ENCODE measurements at places on chromosomes 5 and 9.

DNA sequence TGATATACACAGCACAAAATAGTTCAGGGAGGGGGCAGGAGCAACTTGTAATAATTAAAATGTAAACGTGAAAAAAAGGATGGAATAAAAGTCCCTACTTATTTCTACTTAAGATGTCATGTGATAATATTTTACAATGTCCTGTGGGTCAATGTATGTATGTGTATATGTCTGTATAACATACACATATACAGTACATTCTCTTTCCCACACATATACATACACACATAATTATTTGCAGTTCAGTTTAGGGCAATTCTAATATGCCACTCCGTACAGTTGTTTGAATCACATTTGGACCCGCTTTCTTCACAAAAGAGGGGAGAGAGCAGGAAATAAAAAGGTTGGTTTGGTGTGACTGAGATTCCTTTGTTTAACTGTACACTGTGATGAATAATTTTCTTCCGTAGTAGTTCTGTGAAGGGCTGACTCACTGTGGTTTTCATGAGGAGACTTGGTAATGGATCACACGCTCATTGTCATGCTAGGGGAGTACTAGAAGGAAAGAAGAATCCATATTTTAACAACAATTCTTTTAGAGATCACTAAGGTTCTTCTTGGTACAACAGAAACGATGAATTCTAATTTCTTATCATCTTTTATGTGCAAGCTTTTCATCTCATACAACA, 26.2 kb upstream of the ACOT12 start:
- no peak for DNase-seq

DNA sequence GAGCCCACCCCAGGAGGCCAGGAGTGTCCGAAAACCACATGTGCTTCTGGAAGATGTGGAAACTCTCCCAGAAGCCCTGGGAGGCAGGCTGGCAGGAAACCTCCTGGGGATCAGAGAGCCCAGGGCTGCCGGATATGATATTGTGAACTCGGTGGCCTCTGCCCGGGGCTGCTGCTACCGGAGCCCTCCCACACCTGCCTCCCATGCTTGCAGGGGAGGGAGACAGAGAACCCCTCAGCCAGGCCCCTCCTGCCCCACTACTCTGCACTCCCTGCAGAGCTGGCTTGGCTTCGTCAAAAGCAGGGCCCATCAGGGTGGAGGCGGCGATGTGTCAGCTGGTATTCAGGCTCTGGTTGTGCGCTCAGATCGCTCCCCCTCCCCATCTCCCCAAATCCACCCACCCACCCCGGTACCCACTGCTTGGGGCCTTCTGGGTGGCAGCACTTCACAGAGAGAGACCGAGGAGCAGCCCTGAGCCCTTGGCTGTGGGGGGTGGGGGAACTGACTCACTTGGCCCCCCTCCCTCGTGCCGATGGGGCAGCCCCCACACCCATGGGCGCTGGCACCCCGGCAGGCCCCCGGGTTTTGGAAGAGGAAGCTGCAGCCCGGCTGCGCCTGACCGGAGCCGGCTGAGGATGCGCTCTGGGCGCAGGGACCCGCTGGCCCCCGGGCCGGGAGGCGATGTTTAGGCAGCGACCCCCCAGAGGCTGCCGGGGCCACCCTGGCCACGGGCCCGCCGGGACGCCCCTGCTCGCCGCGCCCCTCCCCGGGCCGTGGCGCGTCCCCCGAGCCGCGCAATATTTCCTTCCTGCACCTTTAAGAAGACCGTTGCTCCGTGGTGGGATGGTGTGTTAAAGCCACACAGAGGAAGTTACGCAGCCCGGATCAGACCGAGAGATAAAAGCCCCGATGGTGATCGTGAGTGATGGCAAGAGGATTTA, 786 bp upstream of the NTNG2 start:
- peak; percentile 70 for DNase-seq

DNA sequence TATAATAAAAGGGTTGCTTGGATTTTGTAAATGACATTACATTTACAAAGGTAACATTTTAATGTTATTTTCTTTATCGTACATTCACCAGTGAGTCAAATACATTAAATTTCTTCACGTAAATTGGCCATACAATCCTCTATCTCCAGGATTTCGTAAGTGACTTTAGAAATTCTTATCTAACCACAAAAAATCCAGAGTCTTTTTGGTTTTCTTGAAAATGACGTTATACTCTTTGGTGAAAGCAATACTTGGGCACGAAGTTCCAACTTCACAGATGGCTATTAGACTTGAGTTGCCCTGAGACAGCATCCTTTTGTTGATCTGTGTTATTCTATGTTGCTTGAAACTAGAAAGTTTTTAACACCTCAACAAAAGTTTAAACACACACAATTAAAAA, 87.4 kb upstream of the CDH10 start:
- DNase-seq, result no peak

- DNase-seq, result no peak
Observed at GRCh38 chr9:117101008-117101407, 313.8 kb downstream of the ASTN2 start.

DNA sequence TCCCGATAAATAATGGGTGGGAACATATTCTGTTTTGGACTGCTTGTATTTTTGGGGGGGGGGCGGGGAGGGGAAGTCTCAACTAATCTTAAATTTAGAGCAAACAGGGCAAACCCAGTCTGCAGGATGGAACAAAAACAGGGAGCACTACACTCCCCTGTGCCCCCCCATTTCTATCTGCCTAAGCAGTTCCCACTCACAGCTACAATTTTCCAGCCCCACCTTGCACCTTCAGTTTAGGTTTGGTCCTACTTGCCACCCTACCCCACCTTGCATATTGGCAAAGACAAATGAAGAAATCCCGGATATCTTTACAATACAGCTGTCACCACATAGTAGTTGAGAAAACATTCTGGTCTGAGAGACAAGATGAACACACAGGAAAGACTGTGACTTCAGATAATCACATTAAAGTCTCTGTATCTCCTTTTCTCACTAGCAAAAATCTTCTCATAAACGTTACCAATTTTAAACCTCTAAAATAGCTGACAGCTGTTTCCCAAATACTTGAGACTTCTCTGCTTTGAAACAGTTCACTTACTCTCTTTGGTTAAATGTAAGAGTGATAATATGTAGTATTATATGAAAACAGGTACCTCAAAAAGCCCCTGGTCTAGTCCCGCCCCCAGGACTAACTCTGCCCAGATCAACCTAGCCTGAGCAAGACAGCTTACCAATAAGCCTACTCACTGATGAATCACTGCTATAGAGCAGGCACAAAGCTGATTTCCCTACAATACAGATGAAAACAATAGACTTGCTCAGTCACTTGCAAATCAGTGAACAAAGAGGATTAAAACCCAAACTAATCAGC, 5.2 kb upstream of the RAPGEF6 start:
- DNase-seq, result peak; percentile 60

DNA sequence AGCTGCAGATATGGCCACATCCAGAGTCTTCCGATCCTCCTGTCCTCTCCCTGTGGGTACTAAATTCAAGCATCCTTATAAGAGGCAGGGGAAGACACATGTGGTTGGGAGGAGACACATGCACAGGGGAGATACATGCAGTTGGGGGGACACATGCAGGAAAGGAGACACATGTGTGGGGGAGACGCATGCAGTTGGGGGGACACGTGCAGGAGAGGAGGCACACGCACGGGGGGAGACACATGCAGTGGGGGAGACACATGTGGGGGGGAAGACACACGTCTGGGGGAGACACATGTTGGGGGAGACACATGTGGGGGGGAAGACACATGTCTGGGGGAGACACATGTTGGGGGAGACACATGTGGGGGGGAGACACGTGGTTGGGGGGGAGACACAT, 21.2 kb upstream of the OLFM1 start:
- DNase-seq, result no peak

DNA sequence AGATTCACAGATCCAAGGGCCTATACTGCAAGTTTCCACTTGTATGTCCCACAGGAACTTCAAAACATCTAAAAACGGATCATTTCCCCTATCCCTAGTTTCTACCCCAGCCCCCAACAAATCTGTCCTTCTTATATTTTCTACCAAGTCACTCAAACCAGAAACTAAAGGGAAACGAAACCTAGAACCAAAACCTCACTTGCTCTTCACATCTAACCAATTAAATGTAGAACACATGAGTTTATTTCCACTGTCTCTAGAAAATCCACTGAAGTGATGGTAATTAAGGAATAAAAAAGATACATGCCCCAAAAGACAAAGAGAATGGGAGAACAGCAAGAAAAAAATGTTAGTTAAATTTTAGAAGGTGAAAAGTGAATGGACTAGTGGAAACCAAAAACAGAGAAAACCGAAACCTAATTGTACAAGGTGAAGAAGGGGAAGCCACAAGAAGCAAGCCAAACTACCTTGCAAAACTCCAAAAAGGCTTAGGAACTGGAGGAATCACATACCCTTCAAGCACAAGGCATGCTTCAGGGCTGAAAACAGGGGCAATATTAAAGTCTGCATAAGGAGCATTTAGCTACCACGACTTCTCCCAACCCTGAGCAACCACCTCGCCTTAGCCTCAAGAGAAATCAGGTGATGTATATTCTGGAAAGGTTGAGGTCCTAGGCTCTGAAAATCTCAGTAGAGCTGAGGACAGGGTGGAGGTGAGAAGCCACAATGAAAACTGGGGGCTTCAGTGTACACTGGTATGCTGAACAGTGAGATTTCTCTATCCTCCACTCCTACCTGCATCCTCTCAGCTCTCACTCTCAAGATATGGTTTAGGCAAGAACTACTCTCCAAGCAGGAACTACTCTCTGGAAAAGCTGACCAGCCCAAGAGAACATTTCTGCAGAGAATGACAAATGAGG, 11.1 kb downstream of the SMU1 start:
- DNase-seq, result no peak

DNA sequence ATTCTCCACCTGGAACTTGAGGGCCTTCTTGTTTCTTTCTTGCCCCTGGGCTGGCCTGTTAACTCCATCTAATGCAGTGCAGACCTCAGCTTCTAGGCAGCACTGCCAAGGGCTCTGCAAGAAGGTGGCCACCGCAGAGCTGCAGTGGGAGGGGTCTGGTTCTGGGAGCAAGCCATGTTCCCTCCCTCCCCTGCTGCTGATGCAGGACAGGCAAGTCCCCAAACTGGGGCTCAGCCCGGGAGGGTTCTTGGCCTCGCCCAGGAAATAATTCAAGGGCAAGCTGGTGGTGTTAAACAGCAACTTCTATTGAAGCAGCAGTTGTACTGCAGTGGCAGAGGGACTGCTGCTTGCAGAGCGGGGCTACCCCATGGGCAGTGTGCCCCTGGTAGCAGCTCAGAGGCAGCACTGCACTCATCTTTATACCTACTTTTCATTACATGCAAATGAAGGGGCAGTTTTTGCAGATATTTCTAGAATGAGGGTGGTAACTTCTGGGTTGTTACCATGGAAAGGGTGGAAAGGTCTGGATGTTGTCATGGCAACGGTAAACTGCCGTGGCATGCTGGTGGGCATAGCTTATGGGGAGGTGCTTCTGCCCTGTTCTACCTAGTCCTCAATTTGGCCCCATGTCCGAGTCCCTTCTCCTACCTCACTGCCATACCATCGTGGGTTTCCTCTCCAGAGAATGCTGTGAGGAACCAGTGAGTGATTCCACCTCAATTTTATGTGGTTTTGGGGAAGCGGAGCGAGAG, 82.1 kb downstream of the WDR41 start:
- DNase-seq, result no peak

GRCh38 chr5:170200876-170201275, 31.9 kb upstream of the C5orf58 start:
- DNase-seq, result no peak

- DNase-seq, result peak; percentile 18
Observed at GRCh38 chr5:56415356-56415765, 182.2 kb upstream of the ANKRD55 start.

DNA sequence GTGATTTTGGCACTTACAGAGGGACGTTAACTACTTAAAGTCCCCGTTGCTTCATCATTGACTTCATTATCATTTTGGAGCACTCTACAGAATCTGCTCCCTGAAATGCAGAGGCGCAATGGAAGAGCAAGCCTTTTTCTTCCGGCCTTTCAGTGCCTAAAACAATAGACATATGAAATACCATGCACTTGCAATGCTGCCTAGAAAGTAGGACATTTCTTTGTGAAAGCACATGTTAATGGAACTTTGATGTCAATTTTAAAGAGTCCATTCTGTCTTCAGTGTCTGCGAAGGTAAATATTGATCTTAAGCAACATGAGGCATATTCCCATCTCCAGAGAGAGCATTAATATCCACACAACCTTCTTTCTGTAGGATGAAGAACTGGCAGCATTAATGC, 36.3 kb downstream of the ITGA2 start:
- DNase-seq, result no peak

DNA sequence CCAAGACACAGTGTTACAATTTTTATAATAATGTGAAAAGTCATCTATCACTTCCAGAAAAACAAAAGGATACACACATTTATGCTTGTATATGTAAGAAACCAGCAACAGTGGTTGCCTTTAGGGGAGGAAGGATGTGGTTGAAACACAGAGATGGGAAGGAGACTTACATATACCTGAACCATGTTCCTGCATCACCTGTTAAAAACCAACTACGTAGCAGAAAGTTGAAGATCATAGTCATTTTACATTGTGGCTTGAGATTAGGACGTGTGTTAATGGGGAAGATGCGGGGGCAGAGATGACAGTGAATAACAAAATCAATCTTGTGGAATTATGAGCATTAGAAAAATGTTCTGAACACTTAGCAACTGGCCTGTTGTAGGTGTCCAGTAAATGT, 307.3 kb downstream of the MLLT3 start:
- DNase-seq, result peak; percentile 4

DNA sequence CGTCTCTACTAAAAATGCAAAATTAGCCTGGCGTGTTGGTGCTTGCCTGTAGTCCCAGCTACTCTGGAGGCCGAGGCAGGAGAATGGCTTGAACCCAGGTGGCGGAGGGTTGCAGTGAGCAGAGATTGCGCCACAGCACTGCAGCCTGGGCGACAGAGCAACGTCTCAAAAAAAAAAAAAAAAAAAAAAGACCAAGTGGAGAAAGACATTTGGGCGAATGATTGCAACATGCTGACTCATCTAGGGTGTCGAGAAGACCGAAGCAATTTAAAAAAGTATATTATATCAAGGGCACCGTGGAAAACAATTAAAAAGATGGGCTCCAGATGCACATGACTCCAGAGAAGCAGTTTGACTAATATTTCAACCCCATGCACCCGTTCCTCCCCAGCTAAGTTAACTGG, 9.2 kb downstream of the KLF4 start:
- peak; percentile 27 for DNase-seq

DNA sequence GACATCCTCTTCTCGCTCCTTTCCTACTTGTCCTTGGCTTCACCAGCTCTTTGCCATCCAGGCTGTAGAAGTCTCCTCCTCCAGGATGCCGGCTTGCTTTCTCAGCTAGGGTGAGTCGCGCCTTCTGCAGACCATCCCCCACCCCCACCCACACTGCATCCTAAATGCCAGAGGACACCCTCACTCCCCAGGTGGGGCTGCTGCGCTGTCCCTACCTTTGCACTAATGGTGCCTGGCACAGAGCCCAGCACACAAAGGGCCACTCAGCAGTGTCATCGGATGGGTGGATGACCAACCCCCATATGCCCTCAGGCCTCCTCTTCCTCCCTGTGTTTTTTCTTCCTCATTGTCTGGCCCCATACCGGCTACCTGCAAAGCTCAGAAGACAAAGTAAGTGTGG, 14.8 kb downstream of the IL9 start:
- no peak for DNase-seq

All from CD4-positive, alpha-beta T cell treated with Interleukin-1 beta for 1 hour (primary cell).